ENCODE measurements at places on chromosomes 4 and X.
A peak's percentile ranks its signal among the peaks of the same experiment; 100 is the strongest.

- DNase-seq: no peak
Observed at GRCh38 chr4:36133658-36134057, 110.7 kb downstream of the ARAP2 start.

DNA sequence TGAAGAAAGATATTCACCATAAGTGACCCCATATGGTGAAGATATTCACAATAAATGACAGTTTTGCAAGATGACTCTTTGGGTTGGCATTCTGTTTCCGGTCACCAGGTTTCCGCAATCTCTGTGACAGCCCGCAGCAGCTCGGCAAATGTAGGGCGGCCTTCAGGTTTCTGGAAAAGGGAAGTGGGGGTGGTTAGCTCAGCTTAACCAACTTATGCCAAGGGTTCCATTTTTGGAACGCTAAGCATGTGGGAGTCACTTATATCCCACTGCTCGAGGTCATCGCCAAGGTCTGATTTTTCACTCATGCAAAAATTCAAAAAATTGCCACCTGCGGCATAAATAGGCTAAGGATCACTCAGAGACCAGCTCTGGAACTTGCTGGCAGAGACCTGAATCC is 51.0 kb downstream of the NIPAL1 start:
- no peak for DNase-seq

DNA sequence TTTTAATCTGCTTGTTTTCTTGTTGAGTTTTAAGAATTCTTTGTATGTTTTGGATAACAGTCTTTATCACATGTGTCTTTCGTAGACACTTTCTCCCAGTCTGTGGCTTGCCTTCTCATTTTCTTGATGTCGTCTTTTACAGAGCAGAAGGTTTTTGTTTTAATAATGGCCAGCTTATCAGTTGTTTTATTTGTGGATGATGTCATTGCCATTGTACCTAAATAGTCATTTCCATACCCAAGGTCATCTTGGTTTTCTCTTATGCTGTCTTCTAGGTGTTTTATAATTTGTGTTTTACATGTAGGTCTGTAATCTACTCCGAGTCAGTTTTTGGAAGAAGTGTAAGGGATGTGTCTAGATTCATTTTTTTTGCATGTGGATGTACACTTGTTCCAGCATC is 159.6 kb upstream of the NUDT6 start:
- DNase-seq: no peak

DNA sequence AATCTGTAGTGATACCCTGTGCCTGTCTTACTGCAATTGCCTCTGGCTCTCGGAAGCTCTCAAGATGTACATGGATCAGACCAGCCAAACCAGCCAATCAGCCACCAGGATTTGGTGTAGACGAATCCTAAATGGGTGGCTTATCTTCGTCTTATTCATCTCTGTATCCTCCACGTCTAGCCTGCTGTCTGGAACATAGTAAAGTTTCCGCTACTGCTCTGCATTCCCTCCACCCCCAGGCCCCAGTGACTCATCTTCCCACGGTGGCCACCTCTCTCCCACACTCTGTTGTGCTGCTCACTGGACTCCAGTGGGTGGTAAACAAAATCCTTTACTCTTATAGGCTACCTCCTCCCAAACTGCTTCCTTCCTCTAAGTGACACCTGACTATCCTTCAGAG is 37.8 kb downstream of the SEPTIN6 start:
- peak; percentile 29 for DNase-seq

GRCh38 chr4:132238697-132239096 is 910.4 kb upstream of the PCDH10 start:
- DNase-seq: no peak

GRCh38 chr4:159447296-159447695 is 344.4 kb downstream of the RAPGEF2 start:
- no peak for DNase-seq

- DNase-seq: no peak
Observed at GRCh38 chr4:120682981-120683380, 239.5 kb downstream of the PRDM5 start.

- no peak for DNase-seq
Observed at GRCh38 chr4:47538111-47538824, 53.2 kb downstream of the ATP10D start.

DNA sequence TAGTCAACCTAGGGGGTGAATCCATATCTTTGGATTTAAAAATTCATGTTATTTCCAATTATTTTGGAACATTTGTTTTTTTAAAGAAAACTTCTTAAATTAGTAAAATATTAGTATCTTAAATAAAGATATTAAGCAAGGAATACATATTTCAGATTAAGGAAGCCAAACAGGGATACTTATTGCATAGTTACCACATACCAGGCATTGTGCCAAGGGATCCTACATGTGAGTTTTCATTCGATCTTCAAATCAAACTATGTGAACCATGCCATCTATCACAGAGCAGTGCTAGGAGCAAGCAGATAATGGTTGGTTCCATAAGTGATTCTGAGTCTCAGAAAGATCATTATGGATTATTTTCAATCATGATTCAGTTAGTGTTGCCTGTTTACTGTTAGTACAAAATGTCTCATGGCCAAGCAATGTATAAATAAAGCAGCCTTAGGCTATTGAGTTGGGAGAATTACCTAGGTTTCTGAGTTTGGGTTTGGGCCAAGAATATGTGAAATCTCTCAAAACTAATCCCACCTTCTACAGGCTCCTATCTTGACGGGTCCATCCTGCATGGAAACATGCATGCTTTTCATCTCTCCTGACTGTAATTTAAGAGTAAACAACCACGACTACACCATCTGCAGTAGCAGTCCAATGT is 176.7 kb downstream of the NPFFR2 start:
- DNase-seq: no peak

DNA sequence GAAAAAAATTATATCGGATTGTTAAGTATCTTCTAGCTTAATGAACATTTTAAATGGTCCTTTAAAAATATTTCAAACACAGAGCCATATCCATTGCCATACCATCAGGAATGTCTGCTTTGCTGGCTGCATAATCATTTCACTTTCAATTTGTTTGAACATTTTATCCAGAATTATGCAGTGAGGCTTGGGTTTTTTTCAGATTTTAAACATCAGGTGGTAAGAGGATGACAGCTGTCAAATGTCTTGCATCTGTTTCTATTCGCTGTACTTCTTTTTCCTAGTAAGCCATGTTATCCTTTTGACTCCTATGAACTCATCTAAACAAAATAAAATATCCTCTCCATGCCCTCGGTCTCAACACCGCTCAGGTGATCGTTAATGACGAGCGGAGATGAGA is 802 bp downstream of the RFC1 start:
- no peak for DNase-seq

GRCh38 chr4:2570551-2571222 is 34.2 kb downstream of the FAM193A start:
- DNase-seq: peak; percentile 52

- DNase-seq: peak; percentile 32
Observed at GRCh38 chrX:152904151-152905080, 6.5 kb downstream of the ZNF185 start.

DNA sequence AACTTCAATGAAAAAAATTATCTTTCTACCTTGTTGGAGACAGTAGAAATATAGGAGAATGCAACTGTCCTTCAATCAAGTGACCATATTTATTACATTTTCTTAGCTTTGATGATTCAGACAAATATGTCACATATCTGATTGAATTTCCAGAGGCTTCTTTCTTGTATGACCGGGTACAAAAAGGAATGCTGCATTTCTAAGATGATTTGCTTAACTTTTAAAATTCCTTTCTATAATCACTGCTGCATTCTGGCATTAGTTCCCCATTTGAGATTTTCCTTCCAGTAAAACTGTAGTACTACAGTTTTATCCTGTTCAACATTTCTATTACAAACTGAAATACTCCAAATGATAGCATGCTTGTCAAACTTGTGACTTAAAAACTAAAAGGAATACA is 5.2 kb downstream of the MFSD8 start:
- DNase-seq: no peak

DNA sequence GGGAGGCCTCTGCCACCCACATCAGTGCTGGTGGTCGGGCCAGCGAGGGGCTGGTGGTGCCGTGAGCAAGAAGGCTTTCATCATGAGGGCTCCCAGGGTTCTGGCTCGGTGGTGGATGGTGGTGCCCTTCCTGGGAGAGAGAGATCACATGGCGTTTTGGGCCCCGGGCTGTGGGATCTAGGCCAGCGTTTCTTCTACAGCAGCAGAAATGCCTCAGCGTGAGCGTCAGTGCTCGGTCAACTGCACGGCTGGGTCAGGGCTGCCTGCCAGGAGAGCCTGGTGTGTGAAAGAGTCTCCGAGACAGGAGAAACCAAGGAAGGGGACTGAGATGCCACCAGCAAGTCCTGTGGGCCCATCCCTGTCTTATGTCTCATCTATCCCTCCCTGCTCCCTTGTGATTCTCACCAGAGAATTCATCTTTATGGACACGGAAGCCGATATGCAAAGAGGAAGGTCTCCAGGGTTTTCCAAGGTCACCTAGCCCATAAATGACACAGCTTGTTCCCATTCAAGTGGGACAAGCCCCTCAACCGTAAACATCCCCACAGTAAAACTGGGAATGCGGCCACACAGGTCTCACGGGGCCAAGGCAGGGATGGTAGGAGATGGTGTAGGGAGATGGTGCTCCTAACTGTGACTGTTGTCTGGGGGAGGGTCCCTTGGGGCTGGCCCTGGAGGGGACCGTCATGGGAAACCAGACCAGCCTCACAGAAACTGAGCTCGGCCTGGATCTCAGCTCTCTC is 99.2 kb downstream of the SORCS2 start:
- no peak for DNase-seq

- DNase-seq: no peak
Observed at GRCh38 chr4:20612313-20612712, 87.9 kb upstream of the PACRGL start.

DNA sequence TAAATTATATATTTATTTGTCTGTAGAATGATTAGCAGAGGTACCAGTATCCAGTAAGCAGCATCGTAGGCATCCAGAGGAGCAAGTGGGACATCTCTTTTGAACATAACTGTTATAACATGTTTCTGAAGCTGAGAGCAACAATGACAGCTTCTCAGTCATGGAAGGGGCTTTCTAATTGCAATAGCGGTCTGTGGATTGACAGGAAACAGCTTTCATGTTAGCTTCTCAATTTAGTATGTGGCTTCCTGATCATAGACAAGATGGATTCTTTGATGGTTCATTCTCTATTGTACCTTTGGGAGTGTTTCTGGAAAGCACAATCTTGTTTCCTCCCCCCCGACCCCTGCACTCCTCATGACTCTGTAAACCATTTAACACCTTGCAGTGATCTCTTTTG is 434.6 kb upstream of the GNPDA2 start:
- no peak for DNase-seq

DNA sequence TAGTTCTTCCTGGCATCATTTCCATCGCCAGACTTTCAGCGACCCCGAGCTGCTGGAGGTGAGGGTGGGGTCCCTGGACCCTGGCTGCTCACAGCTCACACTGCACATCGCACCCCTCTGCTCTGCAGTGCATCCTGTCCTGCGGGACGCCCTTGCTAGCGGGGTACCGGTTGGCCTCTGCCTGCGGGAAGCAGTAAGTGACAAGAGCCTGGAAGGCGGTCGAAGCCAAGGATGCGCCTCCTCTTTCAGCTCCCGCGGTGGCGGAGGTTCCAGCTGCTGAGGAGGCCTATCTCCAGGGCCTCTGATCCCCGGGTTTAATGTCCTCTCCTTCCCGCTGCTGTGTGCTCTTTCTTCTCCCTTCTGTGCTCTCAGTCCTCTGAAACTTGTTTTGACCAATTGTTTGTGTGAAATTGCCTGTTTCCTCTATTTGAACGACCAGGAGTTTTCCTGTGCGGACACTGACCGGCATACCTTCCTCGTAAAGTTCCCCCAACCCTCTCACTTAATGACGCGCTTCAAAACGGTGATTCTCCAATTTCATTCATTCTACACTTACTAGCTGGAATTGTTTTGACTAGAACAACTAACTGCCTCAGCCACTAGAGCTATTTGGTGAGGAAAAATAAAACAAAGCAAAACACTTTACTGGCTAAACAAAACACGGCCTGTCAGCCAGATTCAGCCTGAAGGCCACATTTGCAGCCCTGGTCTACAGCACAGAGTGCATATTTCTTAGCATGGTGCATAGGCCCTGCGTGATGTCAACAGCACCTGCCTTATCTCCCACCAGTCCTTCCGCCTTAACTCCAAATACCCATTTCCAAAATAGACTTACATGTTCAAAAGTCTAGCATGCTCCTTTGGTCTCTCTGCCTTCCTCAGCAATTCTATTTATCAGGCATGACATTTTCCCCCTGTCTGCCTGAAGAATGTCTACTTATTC is 28.0 kb downstream of the MGAT4D start:
- no peak for DNase-seq

DNA sequence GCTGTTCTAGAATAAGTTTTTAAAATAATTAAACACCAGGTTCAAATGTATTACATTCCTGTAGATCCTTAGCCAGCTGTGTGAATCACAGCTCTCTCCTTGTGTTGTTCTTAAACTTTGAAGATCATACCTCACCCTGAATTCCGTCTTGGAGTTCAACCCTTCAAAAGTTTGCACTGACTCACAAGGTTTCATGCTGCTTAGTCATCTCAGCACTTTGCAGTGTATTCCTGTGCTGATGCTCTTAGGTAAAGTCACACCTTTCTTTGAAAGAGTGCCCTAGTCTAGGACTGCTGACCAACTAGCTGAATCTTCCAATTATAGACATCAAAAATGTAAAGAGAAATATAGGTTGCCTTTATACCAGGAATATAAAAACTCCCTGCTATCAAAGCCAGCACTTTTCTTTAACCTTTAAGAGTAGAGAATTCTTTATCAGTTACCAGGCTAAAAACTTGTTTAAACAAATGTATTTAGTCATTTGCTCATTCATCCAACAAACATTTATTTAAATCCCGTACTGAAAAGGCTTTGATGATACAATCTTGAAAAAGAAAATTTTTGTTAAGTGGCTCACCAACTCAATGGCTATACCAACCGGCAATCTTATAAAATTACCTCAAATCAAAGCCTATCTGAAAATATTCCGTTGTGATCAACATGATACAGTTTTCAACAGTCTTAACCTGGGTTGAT is 169.7 kb downstream of the RAP1GDS1 start:
- DNase-seq: no peak

GRCh38 chr4:119299260-119299671 is 22.7 kb downstream of the FABP2 start:
- DNase-seq: peak; percentile 12

DNA sequence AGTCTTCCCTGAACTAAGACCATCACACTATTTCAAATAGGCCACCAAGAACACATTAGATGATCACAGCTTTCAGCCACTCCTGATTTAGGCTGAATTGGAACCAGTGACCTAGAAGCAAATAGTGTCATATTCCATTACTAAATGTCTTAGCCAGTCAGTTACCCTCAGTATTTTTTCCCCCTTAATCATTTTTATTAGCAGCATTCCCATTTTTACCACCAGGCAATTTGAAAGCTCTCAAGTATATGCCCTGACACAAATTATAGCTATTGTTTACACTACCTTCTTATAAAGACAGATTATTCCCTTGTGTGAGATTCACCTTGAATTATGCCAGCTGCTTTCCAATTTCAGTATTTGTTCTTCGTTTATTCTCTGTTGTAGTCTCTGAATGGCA is 1146.9 kb downstream of the PDHA2 start:
- DNase-seq: no peak

GRCh38 chrX:18010253-18010652 is 149.2 kb upstream of the RAI2 start:
- DNase-seq: no peak

- peak; percentile 47 for DNase-seq
Observed at GRCh38 chrX:15816886-15817285, 26.6 kb downstream of the ZRSR2 start.

Data from CD4-positive, alpha-beta T cell treated with Interleukin-12 subunit alpha and Interleukin-12 subunit beta, for 1 hour (primary cell).